ENCODE measurements at places on chromosomes 13 and 19.

DNA sequence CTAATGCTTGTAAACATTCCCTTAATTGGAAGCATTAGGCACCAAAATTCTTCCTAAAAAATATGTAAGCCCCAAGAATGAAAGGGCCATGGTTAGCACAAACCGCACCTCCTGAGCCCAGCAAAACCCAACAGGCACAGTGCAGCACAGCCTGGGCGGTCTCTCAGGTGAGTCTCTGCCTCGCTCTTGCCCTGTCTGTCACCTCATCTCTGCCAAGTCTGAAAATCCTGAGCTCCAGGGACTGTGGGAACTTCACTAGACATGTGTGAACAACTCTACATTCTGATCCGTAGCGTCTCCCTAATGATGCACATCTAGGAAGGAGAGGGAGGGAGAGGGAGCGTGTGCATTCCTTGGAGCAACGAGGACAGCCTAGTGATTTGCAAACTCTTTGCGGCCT, 88.8 kb upstream of the GJB6 start:
- DNase-seq = no peak

GRCh38 chr19:9881720-9882119, 46.6 kb downstream of the PIN1 start:
- DNase-seq = no peak

DNA sequence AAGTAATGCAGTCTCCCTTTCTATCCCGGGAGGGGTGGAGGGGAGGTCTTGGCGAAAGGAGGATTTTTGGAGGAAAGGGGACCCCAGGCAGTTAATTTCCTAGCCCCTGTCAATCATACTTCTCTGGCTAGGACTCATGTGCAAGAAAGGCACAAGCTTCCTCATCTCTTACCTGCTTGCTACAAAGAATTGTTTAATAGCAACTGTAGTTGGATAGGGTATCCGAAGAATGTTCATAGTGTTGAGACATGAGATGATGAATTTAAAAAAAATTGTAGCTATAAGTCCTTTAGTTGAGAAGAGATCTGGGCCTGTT, 525 bp downstream of the BORA start:
- no peak for DNase-seq

DNA sequence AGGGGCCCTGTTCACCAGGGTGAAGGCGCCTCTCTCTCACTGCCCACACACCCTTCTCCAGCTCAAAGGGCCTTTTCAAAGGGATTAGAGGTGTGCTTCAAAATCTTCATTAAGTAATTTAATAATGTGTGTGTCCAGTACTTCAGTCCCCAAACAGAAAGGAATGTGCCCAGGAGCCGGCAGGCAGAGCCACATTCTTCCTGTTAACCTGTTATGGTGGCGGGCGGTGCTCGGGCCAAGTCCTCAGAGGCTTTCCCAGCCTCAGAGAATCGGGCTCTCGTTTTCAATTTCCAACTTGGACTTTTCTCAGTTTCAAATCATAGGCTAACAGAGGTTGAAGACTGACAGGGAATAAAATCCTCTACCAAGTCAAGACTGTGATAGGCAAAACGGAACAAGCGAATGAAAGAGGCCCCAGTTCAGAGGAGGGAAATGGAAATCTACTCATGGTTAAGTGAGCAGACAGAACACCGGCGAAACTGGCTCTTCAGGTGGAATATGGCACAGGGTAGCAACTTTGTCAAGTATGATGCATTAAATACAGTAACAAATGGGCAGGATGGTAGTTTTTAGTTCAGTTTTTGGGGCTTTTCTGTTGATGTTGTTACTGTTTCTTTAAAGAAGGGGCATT, 68.6 kb downstream of the FOXO1 start:
- no peak for DNase-seq
